ENCODE measurements at places on chromosomes 3 and 15.

DNA sequence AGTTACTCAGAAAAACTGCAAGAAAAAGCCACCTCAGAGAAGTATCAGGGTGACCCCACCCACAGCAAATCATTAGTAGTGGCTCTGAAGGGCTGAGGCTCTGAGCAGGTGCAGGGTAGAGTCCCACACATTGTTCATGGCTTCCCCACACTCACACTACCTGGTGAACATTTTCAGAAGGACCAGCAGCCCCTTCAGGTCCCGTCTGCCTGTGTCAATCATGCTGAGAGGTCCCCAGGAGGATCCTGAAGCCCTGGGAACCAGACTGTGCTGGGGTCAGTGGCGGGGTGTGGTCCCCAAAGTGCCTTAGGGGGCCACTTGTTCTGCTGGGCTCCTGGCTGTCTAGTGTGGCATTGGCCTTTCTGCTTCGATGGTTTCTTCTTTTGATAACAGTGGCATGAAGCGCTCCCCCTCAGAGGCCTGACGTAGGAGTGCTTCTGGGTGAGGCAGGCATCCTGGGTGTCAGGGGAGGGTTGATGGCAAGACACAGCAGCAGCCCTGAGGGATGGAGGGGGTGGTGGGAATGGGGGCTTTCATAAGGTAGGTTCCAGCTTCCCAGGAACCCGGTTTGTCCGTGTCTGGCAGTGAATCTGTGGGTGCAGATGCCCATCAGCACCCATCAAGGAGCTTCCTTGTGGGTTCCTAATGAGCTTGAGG lies 19.0 kb upstream of the FANCD2 start:
- no peak for DNase-seq

- DNase-seq, result no peak
These were observed 194.7 kb downstream of the LPP start for GRCh38 chr3:188348435-188349244.

- DNase-seq, result no peak
These were observed 161.9 kb upstream of the CADPS start for GRCh38 chr3:63037116-63037515.

- DNase-seq, result no peak
These were observed 26.1 kb upstream of the VPS8 start for GRCh38 chr3:184785890-184786279.

DNA sequence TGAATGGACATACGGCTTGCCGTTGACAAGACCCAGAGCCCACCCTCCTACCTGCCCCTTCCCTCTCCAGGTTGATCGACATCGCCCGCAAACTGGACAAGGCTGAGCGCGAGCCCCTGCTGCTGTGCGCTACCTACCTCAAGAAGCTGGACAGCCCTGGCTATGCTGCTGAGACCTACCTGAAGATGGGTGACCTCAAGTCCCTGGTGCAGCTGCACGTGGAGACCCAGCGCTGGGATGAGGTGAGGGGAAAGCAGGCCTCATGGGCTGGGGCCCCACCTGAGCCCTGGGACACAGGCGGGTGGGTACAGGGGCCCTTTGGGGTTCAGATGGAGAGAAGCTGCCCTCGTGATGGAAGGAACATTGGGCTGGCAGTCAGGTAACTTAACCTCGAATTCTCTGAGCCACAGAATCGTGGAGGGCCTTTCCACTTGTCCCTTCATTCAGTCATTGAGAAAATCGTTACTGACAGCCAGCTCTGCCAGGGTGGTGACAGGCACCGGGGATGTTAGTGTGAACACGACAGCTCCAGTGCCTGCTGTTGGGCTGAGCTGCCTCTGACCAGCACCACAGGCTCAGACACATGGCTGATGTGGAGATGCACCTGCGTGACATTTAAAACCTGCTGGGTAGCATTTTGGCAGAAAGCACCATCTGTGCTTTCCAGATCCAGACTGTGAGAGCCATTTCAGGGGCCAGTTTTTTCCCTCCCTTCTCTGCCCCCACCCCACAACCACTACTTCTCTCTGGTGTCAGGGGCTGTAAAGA lies 25.6 kb upstream of the RHO start:
- DNase-seq, result no peak

- DNase-seq, result no peak
These were observed 922 bp downstream of the RAB11A start for GRCh38 chr15:65869954-65870871.

DNA sequence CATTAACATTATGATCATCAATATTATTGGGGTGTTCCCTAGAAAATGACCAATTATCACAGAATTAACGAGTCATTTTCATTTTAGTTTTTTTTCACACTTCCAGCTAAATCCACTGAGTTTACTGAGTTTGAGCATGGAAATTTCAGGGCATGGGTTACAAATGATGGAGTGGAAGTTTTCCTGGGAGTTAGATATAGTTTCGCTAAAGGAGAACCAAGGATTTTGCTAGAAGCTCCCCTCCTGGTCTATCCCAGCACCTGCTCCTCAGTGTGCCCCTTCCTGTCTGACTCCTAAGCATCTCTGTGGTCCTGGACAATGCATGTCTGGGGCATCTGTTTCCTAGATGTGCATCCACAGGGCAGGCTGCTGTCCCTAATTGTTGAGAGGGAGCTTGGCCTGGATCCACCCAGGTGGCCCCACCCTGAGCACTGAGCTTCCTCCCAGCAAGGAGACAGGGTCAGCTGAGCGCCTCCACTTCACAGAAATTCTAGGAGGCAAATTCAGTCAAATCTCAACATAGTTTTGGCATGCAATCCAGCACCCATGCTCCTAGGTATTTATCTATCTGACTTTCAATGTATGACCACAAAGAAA lies 102.3 kb upstream of the GOLGA6L6 start:
- no peak for DNase-seq

GRCh38 chr15:65612616-65612946 lies 1.6 kb upstream of the INTS14 start:
- DNase-seq, result no peak

DNA sequence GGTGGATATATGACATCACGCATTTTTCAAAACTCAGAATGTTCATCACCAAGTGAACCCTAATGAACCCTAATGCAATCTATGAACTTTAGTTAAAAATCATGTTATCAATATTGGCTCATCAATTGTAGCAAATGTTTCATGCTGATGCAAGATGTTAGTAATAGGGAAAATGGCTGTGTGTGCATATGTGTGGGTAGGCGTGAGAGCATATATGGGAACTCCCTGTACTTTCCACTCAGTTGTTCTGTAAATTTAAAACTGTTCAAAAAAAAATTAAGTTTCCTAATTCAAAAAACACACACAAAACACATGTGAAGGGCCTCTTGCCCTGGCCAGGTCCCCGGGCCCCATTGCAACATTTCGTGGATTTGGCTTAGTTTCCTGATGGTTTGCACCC lies 89.7 kb upstream of the PROK2 start:
- DNase-seq, result no peak

GRCh38 chr3:127817406-127817841 lies 4.9 kb downstream of the MGLL start:
- no peak for DNase-seq

DNA sequence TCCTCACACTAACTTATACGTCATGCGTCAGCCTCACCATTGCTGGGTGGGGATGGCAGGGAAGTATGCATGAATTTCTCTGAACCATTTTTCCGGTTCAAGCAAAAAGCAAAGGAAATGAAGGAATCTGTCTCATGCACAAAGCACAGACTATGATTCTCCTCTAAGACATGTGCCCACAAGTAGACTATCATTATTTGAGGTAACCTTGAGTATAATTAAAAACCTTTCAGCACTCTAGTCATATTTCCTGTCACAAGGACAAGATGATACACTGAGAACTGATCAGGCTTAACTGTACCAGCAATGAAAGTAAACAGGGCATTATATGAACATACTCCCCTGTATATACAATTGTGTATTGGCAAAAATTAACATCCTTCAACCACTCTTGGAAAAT lies 56.7 kb upstream of the TSC22D2 start:
- no peak for DNase-seq

DNA sequence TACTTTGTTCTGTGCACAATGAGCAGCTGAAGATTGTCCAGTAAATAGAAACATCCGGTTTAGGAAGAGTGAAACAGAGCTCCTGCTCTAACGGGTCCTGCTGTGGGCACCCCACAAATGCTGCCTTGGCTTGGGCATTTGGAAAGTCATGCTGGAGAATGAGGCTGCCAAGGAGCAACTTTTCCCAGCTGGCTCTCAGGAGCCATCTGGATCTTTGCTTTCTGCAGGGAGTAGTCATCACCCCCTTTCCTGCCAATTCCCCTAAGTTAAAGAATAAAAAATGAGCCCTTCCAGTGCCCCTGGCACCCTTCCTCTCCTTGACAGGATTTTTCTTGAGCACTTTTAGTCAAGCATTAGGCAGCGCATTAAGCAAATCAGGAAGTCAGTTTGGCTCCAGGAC lies 90.0 kb downstream of the FAM43A start:
- DNase-seq, result no peak

DNA sequence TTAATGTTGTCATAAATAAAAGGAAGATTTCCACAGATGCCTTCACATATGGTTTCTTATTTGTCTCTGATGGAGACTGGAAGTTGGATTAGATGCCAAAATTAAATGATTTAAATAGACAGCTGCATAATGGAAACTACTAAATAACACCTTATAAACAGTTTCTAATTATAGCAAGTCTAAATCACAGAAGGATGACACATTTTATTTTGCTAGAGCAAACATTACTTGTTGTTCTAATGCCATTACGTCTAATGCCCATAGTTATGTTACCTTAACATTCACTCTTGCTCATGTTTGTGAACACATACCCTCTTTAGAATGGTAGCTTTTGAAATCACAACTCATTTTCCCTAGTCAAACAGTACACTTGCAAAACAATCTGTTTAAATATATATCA lies 92.8 kb downstream of the ZIC4 start:
- no peak for DNase-seq

DNA sequence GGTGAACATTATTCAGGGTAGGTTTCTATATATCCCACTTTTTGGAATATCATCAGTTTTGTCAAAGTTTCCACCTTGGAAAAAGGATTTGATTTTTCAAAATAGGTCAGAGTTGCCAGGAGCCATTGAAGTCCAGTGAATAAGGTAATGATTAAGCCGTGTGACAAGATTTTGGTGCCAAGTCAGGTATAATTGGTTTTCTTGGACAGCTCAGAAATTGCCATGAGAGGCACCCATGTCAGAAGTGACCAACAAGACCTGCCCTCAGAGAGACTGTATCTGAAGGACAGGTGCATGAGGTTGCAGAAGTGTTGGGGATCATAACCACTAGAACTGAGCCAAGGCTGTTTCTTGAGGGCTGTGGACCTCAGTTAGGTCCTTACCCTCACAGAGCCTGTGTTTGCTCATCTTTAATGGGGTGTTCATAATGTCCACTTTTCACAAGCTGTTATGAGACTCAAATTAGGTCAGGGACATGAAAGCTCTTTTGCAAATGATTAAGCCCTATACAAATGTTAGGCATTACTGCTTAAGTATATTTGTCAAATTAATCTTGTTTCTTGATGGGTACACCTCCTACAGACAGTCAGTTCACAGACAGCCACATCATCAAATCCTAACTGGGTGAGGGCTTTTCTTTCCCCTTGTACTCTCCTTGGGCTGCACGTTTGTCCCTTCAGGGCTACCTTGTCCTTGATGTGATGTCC lies 32.3 kb downstream of the CASR start:
- DNase-seq, result no peak

DNA sequence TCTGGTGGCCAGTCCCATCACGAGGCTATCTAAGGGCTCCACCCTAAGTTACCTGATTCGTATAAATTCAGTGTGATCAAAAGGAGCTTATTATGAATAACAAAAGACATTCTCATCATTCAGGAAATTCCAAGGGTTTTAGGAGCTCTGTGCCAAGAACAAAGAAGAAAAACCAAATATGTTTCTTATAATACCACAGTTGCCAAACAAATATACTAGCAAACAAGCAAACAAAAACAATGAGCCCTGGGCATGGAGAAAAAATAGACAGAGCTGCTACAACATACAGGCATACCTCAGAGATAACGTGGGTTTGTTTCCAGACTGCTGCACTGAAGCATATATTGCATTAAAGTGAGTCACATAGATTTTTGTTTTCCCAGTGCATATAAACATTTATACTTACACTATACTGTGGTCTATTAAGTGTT lies 20.2 kb upstream of the CFAP161 start:
- no peak for DNase-seq

GRCh38 chr15:20272422-20273184 lies 269.0 kb downstream of the GOLGA6L6 start:
- no peak for DNase-seq

DNA sequence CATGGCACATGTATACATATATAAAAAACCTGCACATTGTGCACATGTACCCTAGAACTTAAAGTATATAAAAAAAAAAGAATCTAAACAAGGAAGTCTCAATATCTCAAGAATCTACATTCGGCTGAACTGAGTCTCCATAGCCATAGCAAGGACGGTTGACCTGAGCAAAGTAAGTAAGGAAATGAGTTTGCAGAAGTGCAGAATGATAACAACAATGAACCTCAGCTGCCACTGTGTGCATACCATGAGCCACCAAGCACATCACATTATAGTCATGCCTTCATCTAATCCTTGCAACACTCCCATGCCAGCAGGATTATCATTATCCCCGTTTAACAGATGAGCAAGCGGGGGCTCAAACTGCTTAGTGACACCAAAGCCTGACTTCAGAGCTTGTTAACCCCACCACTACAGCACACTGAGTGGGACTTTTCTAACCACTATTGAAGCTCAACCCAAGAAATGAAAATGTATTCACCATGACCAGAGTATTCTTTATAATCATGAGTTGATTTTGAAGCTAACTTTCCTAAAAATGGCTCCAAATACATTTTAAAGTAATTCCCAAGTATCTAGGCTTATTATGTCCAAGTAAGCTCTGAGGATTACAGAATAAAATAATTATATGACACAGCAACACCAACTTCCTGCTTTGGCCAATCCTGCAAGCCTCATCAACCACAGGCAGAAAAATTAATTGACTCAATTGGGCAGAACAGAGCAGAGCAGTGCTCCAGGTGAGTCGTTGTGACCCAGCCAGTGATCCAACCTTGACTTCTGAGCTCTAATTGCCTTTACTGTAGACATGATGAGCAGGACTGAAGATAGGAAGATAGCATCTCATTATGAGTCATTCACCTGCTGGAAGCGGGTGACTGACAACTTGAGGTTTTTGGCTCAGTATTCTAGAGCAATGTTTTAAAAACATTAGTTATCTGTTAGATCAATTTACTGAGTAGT lies 47.3 kb upstream of the IL12A start:
- no peak for DNase-seq

- no peak for DNase-seq
These were observed 90.7 kb downstream of the ATP8B4 start for GRCh38 chr15:50028326-50028725.

GRCh38 chr3:142897807-142898206 lies 8.9 kb upstream of the PCOLCE2 start:
- DNase-seq, result no peak

DNA sequence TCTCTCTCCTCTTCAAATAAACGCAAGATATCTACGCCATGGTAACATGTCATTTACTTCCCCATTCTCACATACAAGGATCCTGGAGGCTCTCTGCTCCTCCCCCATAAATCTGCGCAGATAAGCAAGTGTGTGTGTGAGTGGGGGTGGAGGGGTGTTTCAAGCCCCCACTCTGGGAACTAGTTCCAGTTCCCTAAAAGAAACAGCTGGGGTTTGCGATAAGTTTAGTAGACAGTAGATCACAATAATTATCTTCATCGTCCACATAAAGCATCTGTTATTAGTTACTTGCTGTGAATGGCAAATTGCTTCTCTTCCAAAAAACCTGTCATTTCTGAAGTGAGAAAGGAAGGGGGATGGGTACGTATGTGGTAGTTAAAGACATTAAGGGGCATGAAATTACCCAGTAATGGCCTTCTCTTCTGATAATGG lies 79.8 kb downstream of the RBPMS2 start:
- no peak for DNase-seq

GRCh38 chr15:65841121-65841930 lies 28.0 kb upstream of the RAB11A start:
- DNase-seq, result no peak

- DNase-seq, result no peak
These were observed 107.8 kb downstream of the ANP32A start for GRCh38 chr15:68712886-68713285.

Data from T-helper 17 cell (primary cell).